ENCODE measurements at places on chromosomes 3 and 15.

GRCh38 chr3:106206146-106206545 is 337.3 kb upstream of the CBLB start:
- no peak for DNase-seq

DNA sequence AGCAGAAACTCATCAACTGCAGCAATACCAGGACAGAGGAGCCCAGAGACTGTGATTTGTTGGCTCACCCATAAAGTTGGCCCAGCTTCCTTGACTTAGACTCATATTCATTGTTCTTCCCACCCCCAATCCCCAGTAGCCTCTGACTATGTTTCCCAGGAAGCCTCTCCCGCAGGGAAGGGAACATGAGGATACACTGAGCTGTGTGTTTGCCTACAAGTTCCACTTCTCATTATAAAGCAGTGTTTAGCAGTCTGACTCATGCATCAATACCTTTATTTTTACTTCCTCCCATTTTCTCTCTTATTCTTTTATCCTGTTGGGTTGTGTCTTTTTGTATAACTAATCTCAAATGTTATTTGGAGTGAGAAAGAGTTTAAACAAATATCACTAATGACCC is 111.6 kb upstream of the PHLDB2 start:
- no peak for DNase-seq

DNA sequence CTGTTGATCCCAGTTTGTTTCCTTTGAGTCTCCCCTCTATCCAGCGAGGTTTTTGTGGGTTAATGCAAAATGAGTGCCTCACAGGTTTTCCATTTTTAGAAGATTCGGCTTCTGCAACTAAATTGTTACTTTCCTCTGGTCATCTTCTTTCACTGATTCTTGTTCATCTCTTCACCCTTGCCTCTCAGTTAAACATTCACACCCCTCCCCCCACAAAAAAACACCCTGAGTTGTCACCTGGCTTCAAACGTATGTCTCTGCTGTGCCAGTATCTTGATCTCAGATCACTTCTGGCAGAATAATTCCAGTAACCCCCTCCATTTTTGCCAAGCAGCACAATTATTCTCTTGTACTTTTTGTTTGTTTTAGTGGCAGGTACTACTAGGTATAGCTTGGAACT is 12.3 kb upstream of the CLDN16 start:
- no peak for DNase-seq

- no peak for DNase-seq
These were observed 71.1 kb upstream of the DLG1 start for GRCh38 chr3:197369545-197369944.

DNA sequence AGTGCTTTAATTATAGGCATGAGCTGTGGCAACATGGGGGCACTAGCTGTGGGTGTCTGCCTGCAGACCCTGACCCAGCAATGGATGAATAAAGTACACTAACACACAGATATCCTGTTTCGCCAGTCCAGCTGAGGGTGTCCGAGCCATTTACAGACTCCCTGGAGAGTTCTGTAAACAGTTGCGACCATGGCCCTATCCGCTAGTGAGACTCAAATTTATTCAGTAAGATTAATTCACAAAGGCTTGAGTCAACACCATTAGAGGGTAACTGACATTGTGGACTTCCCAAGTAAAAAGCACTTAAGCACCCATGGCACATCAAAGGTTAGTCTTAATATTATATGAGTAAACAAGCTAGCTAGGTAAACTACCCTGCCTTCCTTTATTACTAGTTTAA is 161.6 kb downstream of the TBL1XR1 start:
- DNase-seq: no peak

DNA sequence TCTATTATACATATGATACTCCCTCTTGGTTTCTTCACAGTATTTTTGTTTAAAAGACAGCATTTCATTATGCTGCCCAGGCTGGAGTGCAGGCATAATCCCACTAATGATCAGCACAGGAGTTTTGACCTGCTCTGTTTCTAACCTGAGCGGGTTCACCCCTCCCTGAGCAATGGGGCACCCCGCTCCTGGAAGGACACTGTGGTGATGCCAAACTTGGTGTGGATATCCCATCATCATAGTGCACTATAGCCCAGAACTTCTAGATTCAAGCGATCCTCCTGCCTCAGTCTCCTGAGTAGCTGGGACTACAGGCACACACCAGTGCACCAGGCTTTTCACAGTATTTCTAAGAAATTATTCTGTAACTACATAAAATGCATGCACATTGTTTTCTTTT is 14.9 kb downstream of the COLQ start:
- no peak for DNase-seq

DNA sequence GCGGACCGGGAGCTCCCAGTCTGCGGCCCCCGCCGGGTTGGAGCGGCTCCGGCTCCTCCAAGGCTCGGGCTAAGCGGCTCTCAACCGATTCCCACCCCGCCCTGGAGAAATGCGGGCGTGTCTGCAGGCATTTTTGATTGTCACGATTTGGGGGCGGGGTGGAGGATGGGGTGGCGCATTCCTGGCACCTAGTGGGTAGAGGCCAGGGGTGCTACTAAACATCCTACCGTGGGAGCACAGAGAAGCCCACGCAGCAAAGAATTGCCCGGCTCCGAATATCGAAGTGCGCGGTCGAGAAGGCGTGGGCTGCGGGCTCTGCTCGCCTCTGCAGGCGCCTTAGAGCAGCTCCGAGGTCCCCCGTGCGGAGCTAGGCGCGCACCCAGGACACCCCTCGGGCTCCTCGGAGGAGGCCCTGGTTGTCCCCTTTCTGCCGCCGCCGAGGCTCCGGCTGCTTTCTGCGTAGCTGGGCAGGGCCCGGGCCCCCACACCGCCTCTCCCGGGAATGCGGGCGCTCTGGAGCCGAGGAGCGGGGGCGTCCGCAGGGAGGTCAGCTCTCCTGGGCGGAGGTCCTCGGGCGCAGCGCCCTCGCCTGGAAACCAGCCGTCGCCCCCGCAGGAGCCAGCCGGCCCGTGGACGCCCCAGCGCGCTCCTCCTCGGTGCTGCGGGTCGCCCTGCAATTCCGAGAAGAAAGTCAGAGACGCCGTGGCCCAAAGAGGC is 16.5 kb upstream of the LAMP3 start:
- DNase-seq: peak; percentile 49

DNA sequence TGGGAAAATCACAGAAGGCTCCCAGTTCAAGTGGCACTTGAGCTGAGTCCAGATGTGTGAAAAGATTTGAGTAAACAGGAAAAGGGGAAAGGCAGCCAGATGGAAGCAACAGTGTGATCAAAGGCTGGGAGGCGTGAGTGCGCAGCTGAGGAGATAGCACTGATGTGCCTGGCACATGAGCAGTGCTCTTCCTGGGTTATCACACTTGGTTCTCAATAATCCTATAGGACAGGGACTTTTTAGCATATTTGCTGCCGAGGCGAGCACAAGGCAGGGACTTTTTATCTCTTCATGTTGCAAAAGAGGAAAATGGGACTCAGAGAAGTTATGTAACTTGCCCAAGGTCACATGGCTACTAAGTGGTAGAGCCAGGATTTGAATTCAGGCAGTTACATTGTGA is 39.6 kb downstream of the CORO2B start:
- no peak for DNase-seq

GRCh38 chr3:134255404-134255803 is 4.7 kb upstream of the RYK start:
- no peak for DNase-seq

- no peak for DNase-seq
These were observed 32.5 kb upstream of the LCTL start for GRCh38 chr15:66598095-66598815.

DNA sequence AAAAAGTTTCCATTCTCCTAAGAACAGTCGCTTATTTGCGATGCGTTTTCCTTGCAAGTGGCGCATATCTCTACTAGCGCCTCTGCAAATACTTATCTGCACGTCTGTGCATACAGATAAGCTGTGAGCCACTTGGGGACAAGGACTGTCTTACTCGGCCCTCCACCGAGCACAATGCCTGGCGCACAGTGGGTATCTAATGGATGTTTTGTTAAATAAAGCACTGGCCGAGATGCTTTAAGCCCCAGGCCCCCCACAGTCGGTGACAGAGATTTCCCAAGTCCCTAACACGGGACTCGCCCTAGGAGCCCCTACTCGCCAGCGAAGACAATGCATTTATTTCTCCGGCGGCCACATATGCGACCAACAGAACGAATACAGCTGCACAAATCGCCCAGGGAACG is 503 bp downstream of the HLTF start:
- no peak for DNase-seq

GRCh38 chr15:56176996-56177395 is 66.7 kb downstream of the RFX7 start:
- no peak for DNase-seq

- no peak for DNase-seq
These were observed 13.8 kb downstream of the PKM start for GRCh38 chr15:72217216-72217615.
